ENCODE measurements at places on chromosomes 1 and 21.

GRCh38 chr1:17683598-17683997 lies 71.5 kb upstream of the ACTL8 start:
- no peak for DNase-seq

- no peak for DNase-seq
Observed at GRCh38 chr1:150141452-150141851, 8.3 kb upstream of the PLEKHO1 start.

- DNase-seq = no peak
Observed at GRCh38 chr1:31618916-31619846, 1.7 kb downstream of the HCRTR1 start.

GRCh38 chr1:217403026-217403720 lies 227.7 kb downstream of the GPATCH2 start:
- no peak for DNase-seq

GRCh38 chr1:10082785-10083479 lies 50.2 kb downstream of the UBE4B start:
- no peak for DNase-seq

DNA sequence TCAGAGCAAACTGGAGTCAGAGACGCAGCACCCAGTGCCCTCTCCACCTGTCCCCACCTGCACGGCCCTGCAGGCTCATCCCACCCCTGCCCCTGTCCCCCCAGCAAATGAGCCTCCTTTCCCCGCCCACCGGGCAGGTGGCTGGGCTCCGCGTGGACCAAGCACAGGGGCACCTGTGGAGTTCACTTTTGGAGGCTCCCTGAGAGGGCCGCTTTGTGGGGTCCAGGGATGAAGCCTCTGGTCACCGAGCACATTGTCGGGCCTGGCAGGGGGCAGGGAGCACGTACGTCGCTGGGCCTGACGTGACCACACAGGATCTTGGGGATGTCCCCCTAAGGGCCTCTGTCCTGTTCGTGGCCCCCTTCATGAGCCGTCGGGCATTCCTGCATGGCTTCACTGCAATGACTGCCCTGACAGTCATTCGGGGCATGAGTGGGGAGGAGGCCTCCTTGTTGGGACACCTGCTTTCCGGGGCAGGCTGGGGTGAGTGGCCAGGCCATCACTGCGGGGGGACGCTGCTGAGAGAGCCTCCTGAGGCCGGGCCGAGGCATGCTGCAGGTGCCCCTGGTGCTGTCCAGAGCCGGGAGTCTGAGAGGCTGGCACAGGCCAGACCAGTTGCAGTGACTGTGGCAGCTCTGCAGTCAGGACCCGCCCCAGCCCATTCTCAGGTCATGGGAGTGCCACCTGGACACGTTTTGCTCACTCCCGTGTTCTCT lies 19.7 kb downstream of the SLX9 start:
- DNase-seq = no peak

DNA sequence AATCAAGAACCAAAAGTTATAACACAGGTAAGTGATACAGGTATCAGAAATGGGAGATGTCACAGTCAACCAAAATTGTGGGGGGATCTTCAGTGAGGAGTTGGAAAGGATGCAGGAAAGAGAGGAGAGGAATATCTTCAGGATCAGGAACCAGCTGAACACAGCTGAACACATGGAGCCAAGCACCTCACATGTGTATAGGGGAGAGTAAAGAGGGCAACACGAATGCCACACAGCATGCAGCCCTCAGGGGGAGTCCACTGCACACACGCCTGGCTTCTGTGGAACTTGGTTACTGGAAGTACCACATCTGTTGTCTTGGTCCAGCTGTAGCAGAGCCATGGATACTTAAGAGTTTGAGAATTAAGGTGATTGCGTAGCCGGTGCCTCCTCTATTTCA lies 218.8 kb downstream of the RGS7 start:
- DNase-seq = no peak

GRCh38 chr1:206098242-206098919 lies 18.8 kb downstream of the AVPR1B start:
- no peak for DNase-seq

DNA sequence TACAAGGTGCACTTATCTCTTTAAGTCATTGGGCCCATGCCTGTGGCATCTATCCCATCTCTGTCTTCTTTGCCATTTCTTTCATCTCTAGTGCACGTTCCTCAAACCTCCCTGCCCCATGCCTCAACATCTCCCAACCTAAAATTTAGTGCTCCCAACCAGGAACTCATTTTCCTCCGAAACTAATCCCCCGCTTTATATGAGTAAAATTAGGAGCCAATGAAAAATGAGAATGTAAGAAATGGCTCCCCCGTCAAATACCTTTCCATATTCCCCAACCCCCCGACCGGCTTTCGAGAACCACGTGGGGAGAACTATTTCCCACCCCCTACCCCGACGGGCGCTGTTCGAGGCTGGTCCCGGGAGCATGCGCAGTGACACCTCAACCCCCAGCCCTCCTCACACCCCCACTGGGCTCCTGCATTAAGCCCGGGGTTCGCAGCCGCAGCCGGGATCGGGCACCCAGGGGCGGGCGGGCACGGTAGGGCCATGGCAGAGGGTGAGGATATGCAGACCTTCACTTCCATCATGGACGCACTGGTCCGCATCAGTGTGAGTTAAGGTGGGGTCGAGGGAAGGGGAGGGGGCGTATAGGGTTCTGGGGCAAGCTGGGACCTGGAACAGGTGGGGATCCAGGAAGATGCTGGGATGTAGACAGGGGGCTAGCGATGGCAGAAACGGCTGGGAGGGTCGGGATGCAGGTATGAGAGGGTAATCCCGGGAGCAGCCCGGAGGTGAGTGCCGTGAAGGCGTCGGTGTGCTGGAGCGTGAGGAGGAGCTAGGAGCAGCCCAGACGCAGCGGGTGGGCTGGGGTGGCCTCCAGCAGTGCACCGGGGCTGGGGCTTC lies at the start of gene TRIM46:
Gene TRIM46 (plus strand): TSS at position 372 of the 846 bp plus-strand sequence. CDS start 118 bp downstream, at position 490.
- DNase-seq = peak; percentile 58

GRCh38 chr21:35697321-35697808 lies 363.0 kb downstream of the SETD4 start:
- peak; percentile 90 for DNase-seq

- no peak for DNase-seq
Observed at GRCh38 chr1:173447224-173447623, 29.9 kb upstream of the PRDX6 start.

DNA sequence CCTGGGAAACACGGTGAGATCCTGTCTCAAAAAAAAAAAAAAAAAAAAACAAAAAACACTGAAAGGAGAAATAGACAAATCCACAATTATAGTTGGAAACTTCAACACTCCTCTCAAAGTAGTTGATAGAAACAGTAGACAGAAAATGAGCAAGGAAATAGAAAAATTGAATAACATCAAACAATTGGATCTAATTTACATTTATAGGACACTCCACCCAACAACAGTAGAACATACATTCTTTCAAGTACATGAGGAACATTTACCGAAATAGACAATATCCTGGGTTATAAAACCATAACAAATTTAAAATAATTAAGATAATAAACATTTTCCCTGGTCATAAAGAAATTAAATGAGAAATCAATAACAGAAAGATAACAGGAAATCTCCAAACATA lies 14.9 kb upstream of the ZMYM1 start:
- no peak for DNase-seq

DNA sequence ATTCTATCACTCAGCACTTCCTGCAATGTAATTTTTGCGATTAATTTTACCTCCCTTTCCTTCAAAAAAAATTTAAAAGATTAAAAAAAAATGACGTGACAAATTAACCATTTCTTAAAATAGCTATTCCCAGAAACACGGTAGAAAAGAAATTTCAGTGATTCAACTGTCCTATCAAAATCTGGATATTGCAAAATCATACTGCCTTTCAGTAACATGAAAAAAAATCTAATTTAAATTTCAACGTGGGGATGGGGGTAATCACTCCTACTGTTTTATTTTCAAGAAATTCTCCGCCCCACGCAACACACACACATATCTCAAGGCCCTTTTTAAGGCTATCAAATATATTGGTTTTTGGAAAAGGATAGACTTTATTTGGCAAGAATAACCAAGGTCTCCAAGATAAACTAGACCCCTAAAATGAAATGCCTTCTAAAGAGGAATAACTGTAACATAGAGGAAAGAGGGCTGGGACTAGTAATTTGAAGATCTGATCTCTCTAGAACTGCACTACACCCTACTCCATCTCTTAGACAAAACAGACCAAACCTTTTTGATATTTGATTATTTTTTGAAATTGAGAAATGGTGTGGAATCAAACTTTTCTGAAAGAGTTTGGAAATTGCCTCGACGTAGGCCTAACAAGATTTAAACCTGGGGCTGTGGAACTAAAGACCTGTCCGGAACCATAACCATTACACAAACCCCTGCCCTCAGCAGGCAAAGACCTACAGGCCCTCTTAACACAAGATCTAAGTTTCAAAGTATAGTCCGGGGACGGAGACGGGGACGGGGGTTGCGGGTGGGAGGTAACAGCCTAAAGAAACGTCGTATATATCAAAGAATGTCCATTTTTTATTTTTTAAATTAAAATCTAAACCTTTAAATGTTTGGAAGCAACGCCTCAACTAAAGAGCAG lies 941 bp downstream of the ARNT start:
- DNase-seq = no peak

GRCh38 chr1:108557296-108557695 lies 2.6 kb upstream of the EEIG2 start:
- no peak for DNase-seq

DNA sequence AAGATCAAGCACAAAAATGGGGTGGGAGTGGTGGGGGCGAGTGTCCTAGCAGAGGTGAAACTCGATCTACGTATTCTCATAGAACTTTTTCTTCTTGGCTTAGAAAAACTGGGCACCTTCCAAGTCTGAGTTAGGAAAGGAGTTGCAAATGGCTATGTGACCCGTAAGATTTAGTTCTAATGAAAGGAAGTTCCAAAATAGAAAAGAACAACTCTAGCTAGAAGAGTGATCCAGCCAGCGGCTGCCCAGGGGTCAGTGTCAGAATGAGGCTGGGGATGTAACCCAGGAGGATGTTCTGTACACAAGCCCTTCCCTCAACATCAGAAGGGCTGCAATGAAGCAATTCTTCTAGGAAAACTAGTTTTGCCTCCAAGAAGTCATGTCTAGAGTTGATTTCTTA lies 5.2 kb downstream of the MTARC1 start:
- no peak for DNase-seq

DNA sequence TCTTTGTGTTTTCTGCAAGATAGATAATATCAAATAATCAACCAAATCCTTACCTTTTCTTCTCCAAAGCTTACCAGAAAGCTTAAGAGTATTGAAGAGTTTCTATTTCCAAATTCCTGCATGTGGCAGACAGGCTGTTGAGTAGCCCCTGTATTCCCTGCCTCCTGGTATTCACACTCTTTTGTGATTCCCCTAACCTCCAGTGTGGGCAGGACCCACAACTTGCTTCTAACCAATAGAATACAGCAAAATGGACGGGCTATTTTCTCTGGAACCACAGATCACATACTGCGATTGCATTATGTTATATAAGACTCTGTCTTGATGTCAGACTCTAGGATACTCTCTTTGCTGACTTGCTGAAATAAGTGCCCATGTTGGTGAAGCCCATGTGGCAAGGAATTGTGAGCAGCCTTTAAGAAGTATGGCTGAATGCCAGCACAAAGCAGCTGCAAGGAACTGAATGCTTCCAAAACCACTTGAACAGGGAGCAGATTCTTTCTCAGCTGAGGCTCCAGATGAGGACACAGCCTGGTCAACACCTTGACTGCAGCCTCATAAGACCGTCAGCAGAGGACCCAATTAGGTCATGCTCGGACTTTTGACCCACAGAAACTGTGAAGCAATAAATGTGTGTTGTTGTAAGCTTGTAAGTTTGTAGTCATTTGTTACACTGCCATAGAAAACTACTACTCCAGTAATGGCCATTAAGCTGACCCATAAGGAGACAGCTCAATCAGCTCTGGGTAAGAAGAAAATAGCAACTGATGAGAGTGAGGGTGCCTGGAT lies 47.9 kb upstream of the PLXNA2 start:
- peak; percentile 22 for DNase-seq

DNA sequence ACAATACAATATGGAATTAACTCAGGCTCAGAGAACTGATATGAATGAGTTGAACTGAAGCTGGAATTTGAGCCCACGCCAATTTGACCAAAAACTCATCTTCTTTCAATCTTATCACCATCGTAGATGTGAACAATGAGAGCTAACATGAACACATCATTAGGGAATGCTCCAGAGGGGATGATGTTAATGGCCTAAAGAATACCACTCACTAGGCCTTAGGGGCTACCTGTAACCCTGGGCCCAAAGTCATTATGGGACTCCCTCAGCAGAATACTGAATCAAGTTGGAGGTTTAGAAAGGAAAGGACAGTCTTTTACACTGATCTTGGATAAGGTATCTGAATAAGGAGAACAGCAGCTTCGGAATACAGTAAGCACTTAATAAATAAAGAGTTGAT lies 73.6 kb downstream of the C1orf94 start:
- DNase-seq = no peak
